Right lung (tissue), 10 donors: ENCODE measurements at places on chromosomes 6 and 20.

- no peak for DNase-seq
Observed at GRCh38 chr20:23583526-23583925, 15.2 kb upstream of the CST9L start.

GRCh38 chr20:46030284-46031013, 1.4 kb downstream of the SLC12A5 start:
- no peak for DNase-seq

- no peak for DNase-seq
Observed at GRCh38 chr6:117986396-117986795, 79.3 kb downstream of the SLC35F1 start.

- DNase-seq = no peak
Observed at GRCh38 chr6:11230158-11231107, 2.0 kb downstream of the NEDD9 start.

- no peak for DNase-seq
Observed at GRCh38 chr6:142448091-142448729, 146.4 kb downstream of the ADGRG6 start.

- DNase-seq = no peak
Observed at GRCh38 chr20:11426948-11427347, 490.7 kb upstream of the BTBD3 start.

DNA sequence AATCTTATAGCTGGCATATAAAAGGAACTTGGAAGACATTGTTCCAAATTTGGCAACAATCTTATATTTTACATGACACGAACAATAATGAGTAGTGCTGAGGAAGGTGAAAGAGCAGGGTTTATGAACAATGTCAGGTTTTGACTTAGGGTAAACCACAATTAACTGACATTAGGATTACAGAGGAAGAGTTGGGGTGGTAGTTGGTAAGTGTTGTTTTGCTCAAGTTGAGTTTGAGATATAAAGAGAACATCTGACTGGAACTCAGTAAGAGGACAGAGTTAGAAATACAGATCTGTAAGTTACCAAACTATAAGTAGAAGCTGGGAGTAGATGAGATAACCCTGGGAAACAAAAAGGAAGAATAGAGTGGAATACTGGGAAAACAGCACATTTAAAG, 15.1 kb downstream of the RTN4IP1 start:
- DNase-seq = no peak
